Umbilical cord (tissue), 2 donors: ENCODE measurements at places on chromosomes 1 and 21. TPM values are rescaled to one million over a fixed set of nuclear protein-coding genes. Genes with fewer than 3 reads are reported as not detected.

GRCh38 chr1:64590316-64590715 is 120.4 kb downstream of the CACHD1 start:
- DNase-seq, result no peak

GRCh38 chr1:92987462-92987861 is 26.2 kb upstream of the DIPK1A start:
- DNase-seq, result no peak

GRCh38 chr1:240405751-240406150 is 206.2 kb downstream of the GREM2 start:
- DNase-seq, result no peak

GRCh38 chr1:25772692-25773245 is 27.2 kb upstream of the SELENON start:
- no peak for DNase-seq

Gene MARK1
- 5.3 TPM for total RNA-seq

- no peak for DNase-seq
Measured at GRCh38 chr1:218397752-218398339, 52.7 kb downstream of the TGFB2 start.
